ENCODE measurements at places on chromosomes 6 and 20.

DNA sequence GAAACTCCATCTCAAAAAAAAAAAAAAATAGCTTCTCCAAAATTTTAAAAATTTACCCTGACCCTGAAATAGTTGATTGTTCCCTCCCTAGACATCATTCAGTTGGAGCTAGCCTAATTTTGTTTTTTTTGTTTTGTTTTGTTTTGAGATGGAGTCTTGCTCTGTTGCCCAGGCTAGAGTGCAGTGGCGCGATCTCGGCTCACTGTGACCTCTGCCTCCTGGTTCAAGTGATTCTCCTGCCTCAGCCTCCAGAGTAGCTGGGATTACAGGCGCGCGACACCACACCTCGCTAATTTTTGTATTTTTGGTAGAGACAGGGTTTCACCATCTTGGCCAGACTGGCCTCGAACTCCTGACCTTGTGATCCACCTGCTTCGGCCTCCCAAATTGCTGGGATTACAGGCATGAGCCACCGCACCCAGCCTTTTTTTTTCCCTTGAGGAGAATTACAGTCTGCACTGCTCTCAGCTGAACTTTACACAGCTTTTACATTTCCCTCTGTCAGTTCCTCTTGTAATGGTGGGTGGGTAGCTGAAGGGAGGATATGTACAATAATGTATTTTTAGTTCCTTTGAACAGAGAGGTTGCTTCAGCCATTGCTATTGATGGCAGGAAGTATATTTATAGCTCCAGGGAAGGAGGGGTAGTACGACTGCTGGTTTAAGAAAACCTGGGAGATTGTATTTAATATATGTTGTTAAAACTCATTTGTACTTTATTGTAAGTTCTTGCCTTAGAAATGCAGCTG, 27.7 kb downstream of the PTPRA start:
- no peak for DNase-seq

DNA sequence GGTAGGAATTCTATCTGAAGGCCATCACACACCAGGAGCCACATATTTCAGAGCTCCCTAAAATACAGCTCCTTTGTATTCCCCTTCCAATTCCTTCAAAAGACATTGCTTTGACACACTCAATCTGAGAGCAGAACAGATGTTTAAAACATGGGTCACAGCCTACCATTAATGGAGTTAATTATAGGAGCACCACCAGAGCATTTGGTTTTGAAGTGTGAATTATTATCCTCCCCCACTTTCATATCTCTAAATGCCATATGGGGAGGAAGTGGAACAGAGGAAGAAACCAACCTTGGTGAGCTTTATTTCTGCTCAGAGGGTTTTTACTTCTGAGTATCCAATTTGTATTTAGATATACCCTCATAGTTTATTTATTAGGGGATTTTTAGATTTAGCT, 50.7 kb upstream of the TNFRSF21 start:
- no peak for DNase-seq

DNA sequence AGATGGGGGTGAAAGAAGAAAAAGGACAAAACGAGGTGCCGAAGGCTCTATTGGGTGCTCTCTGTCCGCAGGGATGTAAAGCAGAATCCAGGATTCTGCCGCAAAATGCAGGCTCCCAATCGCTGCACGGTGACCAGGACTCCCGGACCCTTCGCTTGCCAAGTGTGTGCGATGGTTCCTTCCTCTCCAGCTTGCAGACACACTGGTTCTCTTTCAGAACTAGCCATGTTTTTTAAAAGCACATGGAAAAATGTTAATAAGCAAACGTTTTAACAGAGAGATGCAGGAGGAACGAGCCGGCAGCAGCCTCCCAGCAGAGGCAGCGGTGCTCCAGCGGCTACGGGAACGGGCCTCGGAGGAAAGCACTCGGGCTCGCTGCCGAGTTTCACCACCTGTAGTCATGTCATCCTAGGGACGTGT, 59.6 kb downstream of the ZNF831 start:
- no peak for DNase-seq

GRCh38 chr20:63409834-63410435, 48.8 kb upstream of the CHRNA4 start:
- DNase-seq = no peak

DNA sequence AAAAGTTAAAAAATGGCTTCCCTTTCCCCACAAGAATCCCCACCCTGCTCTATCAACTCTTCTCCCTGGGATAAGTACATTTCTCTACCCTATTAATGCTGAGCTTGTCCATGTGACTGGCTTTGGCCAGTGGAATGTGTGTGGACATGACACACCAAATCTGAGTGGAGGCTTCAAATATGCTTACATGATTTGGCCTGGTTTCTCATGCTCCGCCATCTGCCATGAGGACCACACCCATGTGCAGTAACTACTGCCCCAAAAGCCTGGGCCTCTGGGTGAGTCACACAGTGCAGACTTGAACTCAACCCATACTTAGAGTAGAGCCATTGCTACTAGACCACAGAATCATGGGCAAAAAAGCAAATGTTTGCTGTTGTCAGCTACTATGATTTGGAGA, 65.4 kb downstream of the PRND start:
- DNase-seq = no peak

GRCh38 chr6:110017306-110017705, 39.2 kb downstream of the GPR6 start:
- no peak for DNase-seq

DNA sequence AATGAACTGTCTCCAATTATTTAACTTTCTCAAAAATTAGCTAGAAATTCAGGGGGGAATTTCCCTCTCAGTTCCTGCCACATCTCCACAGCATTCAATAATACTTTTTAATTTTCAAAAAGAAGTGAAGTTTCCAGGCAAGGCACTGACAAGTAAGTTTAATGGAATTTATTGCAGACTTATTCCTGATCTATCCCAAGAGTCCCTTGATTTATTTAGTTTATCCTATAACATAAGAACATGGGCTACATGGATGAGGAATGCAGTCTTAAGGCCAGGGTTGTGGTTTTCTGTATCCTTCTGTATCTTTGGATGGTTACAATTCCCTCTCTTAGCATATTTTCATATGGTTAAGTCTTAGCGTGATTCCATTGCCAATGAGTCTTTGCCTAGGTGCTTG, 126.5 kb downstream of the TSHZ2 start:
- DNase-seq = no peak

DNA sequence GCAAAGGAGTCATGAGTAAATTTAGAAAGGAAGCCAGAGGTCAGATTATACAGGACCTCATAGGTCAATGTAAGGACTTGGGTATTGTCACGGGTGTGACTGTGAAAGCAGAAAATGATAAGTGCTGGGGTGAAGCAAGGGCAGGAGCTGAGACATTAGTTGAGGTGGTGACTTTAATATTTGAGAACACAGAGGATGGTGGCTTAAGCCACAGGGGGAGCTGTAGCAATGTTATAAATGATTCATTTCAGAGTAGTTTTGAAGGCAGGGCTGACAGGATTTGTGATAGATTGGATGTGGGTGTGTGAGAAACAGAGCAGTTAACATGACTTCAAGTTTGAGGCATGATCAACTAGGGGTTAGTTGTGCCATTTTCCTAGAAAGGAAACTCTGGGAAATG, 659.9 kb downstream of the EPM2A start:
- DNase-seq = no peak

- no peak for DNase-seq
These were observed 7.6 kb upstream of the BMP5 start for GRCh38 chr6:55882718-55883569.

GRCh38 chr20:36051318-36052116, 83.1 kb downstream of the CNBD2 start:
- no peak for DNase-seq

- no peak for DNase-seq
These were observed 101.2 kb downstream of the SNAP25 start for GRCh38 chr20:10319855-10320254.

- no peak for DNase-seq
These were observed 103.5 kb upstream of the AKAP12 start for GRCh38 chr6:151136141-151136755.

GRCh38 chr20:62726276-62726675, 17.6 kb downstream of the NTSR1 start:
- DNase-seq = no peak

DNA sequence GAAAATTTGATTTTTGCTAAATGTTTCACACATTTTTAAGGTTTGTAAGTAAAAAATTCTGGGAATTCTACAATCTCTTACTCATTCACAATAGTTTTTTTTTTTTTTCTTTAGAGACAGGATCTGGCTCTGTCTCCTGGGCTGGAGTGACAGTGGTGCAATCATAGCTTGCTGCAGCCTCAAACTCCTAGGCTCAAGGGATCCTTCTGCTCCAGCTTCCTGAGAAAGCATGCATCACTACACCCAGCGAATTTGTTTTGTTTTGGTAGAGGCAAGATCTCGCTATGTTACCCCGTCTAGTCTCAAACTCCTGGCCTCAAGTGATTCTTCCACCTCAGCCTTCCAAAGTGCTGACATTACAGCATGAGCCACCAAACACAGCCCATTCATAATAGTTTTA, 232.8 kb downstream of the GJA1 start:
- no peak for DNase-seq

DNA sequence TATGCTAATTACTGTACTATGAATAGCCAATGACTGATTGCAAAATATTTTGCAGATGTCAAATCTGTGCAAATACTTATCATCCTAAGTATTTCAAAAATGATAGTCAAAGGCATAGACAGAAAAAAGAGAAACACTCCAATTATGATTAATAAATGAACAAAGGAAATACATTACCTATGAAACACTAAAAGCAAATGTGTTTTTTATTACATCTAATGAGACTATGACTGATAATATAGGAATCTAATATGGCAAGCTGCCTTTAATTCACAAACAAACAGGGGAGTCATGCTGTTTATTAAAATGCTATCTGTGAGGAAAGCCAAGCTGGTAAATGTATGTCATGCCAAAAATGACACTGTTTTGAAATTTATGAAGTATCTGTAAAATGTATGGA, 713.2 kb upstream of the NRSN1 start:
- DNase-seq = no peak

GRCh38 chr6:130393306-130393705, 27.5 kb downstream of the TMEM200A start:
- DNase-seq = no peak

- DNase-seq = no peak
These were observed 6.1 kb downstream of the MMP24 start for GRCh38 chr20:35232575-35232974.

GRCh38 chr6:70706491-70707123, 38.9 kb downstream of the SMAP1 start:
- no peak for DNase-seq

DNA sequence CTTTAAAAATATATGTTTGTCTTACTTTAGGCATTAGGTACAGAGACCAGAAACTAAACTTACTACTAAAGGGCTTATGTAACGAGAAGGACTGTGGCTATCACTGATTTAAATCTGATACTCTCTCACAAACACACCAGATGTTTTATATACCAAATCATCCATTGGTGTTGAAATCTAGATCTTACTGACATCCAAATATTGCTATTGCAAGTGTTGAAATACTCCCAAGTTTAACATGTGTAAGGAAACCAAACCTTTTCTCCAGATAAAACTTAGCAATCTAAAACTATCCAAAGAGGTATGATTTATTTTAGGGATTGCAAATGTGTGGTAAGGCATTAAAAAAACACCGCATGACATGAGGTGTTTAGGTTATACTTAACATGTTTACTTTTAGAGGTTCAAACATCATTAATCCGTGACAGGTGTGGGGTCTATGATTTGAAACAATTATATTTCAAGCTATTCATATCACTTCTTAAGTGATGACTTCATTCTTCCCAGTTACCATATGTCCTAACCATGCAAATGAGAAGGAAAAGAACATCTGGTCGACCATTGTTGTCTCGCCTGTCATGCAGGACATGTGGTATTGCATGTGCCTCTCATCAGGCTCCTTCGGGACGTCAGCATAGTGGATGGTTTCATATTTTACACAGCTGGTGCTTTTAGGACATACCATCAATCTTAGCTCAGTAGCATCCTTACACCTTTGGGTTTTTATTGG, 168.3 kb upstream of the SPACA1 start:
- no peak for DNase-seq

DNA sequence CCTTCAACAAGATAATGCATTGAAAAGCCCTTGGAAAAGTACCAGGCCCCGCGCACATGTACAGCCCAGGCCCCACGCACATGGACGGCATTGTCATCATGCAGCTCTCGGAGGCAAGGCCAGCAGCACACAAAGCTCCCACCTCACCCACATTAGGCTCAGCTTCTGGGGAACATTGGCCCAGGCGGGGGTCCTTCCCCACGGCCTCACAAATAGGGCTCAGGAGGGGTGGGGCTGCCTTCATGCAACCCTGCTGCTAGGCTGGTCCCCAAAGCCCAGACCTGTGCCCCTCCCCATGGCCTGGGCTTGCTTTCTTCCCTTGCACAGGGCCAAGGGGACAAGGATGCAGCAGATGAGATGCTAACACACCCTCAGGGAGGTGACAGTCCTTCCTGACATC, 26.7 kb downstream of the NPEPL1 start:
- DNase-seq = no peak

DNA sequence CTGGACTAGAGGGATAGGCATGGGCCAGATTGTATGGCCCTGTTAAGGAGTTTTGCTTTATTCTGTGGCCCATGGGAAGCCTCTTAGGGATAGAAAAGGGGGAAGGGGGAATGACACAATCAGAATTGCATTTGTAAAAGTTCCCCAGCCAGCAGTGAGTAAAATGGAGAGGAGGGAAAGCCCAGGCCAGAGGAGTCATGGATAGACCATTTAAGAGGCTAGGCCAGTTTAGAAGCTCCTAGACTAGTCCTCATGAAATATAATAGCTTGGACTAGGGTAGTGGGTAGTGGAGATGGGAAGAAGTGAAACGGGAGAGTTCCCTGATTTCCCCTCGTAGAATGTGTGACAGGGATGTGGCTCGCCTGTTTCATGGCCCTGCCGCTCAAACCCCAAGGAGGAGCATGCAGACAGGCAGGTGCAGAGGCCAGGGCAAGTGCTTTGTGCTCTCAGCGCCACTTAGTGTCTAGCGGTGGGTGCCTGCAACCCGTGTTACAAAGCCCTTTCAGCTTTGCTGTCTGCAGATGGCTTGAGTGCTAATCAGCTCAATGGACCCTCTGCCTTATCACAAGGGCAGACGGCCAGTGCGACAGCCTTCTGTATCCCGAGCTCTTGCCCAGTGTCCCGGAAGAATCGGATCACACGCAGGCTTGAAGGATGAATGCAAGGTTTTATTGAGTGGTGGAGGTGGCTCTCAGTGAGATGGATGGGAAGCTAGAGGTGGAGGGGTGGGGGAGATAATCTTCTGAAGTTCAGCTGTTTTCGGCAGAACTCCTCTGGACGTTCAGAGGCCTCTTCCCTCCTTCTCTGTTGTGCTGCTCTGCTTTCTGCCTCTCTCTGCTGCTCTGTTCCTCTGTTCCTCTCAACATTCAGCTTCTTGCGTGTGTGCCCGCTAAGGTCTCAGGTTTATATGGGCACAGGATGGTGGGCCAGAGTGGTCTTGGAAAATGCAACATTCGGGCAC, 141.1 kb downstream of the CEP57L1 start:
- no peak for DNase-seq
